ENCODE measurements at places on chromosomes 3 and 15.

GRCh38 chr3:99777210-99777549 lies 40.5 kb upstream of the CMSS1 start:
- DNase-seq = no peak

GRCh38 chr3:56125358-56126005 lies 342.8 kb downstream of the ERC2 start:
- DNase-seq = no peak

DNA sequence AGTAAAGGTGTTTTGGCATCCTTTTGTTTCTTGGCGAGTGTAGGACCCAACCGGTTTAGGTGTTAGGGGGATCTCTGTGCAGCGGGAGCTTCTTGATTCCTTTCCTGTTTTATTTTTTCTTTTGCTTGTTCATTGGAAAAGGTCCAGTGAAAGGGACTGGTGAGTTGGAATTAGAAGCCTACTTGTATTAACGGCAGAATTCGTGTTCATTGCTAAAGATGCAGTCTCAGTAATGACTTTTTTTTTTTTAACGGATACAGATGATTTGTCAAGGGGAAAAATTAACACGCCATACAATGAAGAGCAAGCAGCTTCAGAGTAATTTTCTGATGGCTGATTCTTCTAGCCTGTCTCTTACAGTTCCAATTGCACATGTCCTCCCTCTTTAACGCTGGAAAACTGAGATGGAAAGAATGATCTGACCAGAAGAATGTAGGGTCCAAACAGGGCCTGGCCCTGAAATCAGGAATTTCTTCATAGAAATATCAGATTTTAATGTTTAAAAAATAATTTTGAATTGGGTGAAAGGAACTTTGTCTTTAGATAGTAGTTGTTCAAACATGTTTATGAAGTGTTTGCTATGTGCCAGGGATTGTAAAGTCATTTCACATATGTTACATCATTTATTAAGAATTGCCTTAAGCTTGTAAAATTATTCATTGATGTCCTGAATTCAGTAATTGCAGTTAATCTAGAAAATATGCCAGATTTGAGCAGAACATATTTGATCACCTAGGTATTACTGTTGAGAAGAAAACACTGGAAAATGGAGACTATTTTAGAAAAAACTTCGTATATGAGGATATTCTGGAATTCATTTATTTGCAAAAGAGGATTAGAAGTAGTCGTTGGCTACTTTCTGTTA lies 1.4 kb downstream of the MAPK6 start:
- DNase-seq = no peak

DNA sequence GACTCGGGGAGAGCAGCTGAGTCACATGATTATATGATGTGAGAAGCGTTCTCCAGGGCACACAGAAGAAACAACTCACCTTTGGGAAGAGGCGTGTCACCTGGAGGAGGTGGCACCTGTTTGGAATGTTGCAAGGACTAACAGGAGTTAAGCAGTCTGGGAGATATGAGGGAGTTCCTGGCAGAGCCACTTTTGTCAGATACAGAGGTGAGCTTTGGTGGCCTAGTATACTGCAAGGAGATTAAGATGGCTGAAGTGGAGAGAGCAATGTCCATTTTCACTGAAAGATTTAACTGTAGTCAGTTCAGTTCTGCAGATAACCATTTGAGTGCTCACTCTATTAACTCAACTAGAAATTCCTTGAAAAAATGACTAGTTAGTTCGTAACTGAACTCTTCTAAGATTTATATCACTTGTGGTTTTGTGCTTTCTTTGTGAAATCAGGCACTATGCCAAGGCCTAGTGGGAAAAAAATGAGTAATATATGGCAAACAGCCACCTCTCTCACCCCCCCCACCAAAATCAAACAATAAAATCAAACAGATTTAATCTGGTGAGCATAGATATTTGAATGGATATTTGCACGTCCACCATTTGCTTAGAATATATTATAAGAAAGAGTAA lies 61.3 kb downstream of the CRYBG3 start:
- no peak for DNase-seq

DNA sequence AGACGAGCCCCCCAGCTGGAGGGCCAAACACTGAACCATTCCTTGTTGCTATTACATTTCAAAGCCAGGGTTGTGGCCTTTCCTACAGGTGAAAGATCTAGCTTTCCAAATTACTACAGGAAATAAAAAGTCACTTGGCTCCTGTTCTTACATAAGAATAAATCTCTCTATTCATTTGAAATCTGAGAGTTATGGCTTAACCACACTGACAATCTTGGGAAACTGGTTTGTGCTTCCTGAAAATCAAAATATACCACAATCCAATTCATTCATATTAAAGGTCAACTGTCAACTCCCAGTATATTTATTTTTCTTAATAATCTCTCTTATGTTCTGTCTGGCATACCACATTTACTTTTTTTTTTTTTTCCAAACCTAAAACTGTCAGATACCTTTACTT lies 103.7 kb upstream of the LMOD3 start:
- no peak for DNase-seq

GRCh38 chr3:142875583-142876207 lies 13.2 kb downstream of the PCOLCE2 start:
- no peak for DNase-seq

DNA sequence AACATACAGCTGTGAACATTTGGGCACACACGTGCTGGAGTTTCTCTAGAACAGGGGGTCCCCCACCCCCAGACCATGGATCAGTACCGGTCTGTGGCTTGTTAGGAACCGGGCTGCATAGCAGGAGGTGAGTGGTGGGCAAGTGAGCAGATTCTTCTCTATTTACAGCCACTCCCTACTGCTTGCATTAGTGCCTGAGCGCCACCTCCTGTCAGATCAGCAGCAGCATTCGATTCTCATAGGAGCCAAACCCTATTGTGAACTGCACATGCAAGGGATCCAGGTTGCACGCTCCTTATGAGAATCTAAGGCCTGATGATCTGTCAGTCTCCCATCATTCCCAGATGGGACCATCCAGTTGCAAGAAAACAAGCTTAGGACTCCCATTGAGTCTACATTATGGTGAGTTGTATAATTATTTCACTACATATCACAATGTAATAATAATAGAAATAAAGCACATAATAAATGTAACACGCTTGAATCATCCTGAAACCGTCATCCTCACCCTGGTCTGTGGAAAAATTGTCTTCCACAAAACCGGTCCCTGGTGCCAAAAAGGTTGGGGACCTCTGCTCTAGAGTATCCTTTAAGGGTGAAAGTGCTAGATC lies 25.8 kb downstream of the CHRM5 start:
- no peak for DNase-seq

DNA sequence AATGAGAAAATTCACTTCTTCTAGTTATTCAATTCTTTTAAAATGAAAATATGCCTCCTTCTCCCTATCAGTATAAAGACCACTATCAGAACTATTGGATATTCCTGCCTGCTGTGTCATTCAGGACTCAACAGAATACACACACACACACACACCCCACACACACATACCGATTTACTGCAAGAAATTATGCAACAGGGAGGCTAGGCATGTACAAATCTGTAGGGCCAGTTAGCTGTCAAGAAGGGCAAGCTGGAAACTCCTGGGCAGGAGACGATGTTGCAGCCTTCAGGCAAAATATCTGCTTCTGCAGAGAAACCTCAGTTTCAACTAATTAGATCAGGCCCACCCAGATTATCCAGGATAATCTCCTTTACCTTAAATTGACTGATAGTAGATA lies 13.9 kb upstream of the RYR3 start:
- DNase-seq = no peak

DNA sequence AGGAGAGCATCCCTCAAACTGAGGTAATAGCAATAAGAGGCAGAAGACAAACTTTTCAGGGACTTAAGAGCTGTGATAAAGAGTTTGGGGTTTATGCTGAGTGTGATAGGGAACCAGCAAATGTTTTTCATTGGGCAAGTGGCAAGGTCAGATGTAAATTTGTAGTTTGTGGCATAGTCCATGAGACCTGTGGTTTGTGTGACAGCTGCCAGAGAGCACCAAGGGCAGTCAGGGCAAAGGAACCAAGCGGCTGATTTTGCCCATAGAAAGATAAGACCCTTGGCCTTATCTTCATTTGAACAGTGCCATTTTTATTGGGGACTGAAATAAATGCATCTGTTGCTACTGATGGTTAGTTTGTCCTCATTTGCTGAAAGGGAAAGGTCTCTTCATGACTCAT lies 220.3 kb downstream of the LRRN1 start:
- no peak for DNase-seq
